Activated CD8-positive, alpha-beta memory T cell treated with anti-CD3 and anti-CD28 coated beads, Interleukin-2, amount 10 ng/mL, durations not matched to agents 7 days and 5 days (primary cell): ENCODE measurements at places on chromosomes 13 and 19.
A peak's percentile ranks its signal among the peaks of the same experiment; 100 is the strongest.

GRCh38 chr19:42568006-42568405 lies 26.7 kb downstream of the CEACAM8 start:
- DNase-seq: no peak

DNA sequence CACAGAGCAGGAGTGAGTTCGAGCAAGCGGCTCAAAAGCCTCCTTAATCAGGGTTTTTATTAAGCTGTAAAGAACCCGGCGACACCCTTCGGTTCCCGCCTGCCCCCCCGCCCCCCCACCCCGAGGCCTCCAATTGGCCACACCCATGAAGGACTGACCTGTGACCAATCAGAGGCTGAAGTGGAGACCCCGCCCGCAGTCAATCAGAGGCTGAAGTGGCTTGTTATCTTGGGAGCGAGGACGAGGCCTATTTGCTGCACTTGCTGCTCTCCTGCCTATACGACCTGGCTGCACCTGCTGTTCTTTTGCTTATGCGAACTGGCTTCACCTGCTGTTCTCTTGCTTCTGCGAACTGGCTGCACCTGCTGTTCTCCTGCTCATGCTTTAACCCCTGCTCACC lies 844.9 kb downstream of the OLFM4 start:
- no peak for DNase-seq

DNA sequence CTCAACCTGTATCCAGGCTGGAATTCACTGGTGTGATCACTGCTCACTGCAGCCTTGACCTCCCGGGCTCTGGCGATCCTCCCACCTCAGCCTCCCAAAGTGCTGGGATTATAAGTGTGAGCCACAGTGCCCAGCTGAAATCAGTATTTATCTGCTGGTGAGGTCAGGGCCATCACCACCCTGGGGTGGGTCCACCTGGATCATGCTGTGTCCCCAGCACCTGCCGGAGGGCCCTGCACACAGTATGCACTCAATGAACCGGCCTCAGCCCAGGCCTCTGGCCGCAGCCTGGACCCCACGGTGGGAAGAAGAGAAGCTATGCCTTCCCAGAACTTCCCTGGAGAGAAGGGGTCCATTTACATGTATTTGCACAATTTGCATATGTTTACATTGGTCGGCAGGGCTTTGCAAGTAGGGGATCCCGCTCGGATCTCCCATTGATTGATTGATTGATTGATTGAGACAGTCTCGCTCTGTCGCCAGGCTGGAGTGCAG lies 2.6 kb upstream of the SLC5A5 start:
- no peak for DNase-seq

- DNase-seq: no peak
Measured at GRCh38 chr13:99224021-99224420, 23.4 kb downstream of the UBAC2 start.

GRCh38 chr19:10412257-10412977 lies 7.9 kb upstream of the PDE4A start:
- DNase-seq: peak; percentile 74

DNA sequence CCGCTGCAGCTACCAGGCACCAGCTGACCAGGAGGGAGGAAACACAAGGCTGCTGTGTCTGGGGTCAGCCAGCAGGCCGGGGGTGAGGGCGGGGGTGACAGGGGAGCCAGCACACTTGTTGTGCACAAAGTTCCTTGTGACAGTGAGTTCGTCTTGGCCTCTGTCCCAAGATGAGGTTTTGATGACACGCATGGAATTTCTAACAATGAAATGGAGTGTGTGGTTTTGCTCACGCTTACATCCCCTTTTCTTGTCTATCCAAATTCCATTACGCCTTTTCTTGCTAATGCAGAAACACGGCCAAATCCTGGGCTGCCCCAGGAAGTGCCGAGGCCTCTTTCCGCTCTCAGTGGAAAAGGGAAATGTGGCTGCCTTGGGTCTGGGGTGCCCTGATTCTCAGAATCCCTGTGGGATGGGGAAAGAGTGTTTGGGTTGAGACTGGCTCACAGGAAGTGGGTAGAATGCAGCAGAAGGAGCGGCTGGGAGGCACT lies 73.8 kb downstream of the GADD45B start:
- DNase-seq: no peak

- DNase-seq: peak; percentile 51
Measured at GRCh38 chr19:13012690-13013608, 17.7 kb downstream of the NFIX start.

DNA sequence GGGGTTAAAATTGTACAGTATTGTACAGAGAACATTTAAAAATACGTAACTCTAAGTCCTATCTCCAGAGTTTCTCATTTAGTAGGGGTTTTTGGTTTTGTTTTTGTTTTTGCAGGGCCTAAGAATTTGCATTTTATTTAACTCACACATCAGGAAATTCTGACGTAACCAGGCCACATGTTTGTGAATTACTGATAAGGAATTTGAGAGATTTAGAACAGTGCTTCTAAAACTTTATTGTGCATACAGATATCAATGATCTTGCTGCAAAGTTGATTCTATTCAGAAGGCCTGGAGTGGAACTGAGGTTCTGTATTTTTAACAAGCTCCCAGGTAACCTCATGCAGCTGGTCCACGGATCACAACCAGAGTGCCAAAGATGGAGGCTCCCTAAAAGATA lies 49.3 kb downstream of the LIG4 start:
- no peak for DNase-seq

GRCh38 chr13:33659894-33660293 lies 158.1 kb upstream of the RFC3 start:
- DNase-seq: no peak

GRCh38 chr19:3826163-3826562 lies 40.0 kb upstream of the MATK start:
- no peak for DNase-seq

DNA sequence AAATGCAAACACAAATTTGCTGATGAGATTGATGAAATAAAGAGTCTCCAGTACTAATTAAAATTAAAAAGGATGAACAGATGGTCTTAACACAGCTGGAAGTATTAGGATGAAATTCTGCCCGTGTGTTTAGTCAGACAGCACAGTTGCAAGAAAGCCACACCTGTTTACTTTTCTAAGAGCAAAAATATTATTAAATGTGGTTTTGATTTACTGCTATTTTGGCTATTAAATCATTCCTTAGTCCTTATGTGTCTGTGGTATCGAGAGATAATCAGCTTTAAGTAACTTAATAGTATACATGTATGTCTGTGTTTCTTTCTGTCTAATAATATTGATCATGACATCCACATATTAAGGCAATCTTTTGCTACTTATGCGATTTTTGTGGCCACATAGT lies 494.9 kb downstream of the GPC6 start:
- DNase-seq: no peak

DNA sequence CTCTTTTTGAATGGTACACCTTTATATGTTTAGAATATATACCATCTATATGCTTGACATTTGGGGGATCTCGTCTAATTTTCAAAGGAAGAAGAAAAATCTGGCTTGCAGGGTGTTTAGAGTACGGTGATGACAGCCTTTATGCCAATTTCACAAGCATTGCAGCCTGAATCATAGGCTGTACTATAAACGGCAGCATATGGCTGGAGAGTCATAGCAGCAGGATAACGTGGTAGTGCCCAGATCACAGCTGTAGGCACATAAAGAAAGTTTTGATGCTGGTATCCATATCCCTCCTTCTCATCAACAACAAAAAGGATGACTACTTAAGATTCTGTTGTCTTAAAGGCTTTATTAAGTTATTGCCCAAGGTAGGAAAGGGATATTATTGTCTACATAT lies 253.0 kb downstream of the PCDH9 start:
- no peak for DNase-seq

DNA sequence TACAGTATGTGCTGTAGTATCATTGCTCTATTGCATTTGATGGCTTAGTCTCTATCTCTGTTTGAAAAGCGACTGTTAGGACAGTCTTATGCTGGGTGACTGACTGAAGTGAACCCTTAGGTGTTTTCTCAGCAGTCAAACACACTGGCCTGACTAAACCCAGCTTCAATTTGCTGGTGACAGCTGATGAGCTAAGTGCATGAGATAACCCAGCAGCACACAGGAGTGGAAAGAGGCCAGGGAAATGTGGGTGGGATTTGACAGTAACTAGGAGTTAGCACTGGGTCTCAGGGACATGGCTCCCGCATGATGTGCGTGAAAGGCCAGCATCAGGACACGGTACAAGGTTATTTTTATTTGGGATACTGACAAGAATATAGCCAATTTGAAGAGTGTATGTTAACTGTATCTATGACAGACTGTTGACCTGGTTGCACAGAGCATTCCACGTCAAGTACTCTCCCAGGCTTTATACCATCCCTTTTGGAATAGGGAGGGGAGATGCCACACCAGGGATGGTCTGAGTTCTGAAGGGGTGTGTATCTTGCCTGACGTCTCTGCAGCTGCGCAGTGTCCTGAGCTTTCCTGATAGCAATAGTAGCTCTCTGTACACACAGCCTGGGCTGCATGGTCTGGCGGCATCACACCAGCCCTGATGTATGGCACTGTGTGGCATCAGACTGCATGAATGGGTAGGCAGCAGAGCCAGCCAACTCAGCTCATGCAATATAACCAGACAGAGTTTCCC lies 144.8 kb downstream of the FLT1 start:
- no peak for DNase-seq

GRCh38 chr13:50682966-50683365 lies 160.5 kb downstream of the DLEU7 start:
- no peak for DNase-seq

DNA sequence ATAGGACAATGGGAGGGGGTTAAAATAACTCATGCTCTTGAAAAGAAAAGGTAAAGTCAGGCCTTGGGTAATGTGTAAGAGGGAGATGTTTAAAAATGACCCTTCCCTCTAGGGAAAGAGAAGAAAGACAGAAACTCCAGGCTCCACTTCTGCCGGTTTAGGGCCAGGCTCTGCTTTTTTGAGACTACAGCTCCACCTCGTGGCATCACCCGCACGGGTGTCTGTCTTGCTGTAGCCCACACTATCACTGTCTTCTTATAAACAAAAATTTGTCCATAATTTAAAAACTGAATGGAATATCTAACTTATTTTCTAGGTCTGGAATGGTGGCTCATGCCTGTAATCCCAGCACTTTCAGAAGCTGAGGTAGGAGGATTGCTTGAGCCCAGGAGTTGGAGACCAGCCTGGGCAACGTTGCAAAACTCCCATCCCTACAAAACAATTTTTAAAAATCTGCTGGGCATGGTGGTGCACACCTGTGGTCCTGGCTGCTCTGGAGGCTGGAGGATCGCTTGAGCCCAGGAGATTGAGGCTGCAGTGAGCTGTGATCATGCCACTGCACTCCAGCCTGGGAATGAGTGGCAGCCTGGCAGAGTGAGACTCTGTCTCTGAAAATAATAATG lies 65.1 kb upstream of the GTF3A start:
- peak; percentile 77 for DNase-seq

DNA sequence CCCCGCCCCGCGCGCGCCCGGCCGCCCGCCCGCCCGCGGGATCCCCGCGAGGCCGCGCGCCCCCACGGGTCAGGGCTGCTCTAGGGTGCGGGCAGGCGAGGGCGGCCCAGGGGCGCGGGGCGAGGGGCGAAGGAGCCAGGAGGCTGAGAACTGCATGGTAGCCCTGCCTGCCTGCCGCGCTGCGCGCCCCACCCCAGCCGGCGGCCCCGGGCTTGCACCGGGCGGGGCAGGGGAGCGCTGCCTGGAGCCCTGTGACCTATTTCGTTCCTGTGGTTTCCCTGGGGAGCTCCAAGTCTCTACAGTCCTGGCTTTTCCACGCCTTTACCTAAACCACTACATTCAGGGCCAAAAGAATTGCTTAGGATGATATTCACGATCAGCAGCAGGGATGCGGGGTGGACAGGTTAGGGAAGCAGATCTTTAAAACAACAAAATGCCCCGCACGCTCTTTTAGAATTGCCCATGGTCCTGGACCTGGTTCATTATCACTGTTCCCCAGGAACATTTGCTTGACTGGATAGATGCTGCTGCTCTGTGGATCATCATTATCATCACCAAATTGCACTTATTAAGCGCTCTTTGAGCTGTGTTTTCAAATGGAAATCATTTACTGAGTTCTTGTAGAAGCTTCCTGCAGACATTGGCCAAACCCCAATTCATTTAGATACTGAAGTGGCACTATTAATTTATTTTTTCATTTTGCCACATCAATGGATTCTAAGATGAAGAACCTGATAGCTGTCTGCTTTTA lies 421 bp upstream of the GPR12 start:
- no peak for DNase-seq

GRCh38 chr19:18519962-18520847 lies 1.7 kb downstream of the ELL start:
- peak; percentile 83 for DNase-seq

GRCh38 chr13:27047081-27047480 lies 124.5 kb downstream of the USP12 start:
- no peak for DNase-seq

GRCh38 chr13:36430247-36431203 lies 1.8 kb upstream of the CCNA1 start:
- DNase-seq: no peak

- DNase-seq: no peak
Measured at GRCh38 chr13:39786091-39786490, 130.6 kb downstream of the COG6 start.

DNA sequence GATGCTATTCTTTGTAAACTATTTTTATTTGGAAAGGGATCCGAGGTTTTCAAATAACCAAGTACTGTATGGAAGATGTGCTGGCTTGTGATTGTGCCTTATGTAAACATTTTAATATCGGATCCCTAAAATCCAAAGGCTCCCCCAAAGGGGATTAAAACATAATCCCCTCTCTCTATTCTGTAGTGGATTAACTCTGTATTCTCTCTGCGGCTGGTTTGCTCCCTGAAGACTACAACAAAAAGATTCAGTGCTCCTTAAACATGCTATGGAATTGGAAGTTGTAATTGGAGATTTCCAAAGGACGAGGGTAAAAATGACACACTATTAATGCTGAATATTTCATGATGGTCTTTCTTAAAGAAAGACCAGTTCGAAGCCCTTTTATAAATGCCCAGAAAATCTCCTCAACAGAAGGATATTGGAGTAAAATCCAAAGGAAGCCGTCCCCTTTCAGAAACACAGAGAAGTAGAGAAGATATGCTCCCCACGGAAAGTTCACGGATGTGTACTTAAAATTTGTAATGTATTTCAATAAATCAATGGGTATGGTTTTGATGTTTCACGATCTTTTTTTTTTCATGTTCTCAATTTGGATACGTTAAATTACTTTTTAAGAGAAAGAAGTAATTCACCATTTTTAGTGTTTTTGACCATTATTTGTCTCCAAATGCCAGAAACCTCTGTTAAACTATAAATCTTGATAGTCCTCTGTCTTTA lies 6.5 kb downstream of the MAB21L1 start:
- DNase-seq: no peak
